ENCODE measurements at places on chromosomes 1 and 21. TPM values are rescaled to one million over a fixed set of nuclear protein-coding genes. Genes with fewer than 3 reads are reported as not detected.

The FTCD gene
- not detected for total RNA-seq

The LEFTY2 gene
- not detected for total RNA-seq

The CFHR1 gene
- total RNA-seq, result not detected

The CELA3B gene
- total RNA-seq, result not detected

The ZNF124 gene
- 25.9 TPM for total RNA-seq

The SOX13 gene
- 5.9 TPM for total RNA-seq

DNA sequence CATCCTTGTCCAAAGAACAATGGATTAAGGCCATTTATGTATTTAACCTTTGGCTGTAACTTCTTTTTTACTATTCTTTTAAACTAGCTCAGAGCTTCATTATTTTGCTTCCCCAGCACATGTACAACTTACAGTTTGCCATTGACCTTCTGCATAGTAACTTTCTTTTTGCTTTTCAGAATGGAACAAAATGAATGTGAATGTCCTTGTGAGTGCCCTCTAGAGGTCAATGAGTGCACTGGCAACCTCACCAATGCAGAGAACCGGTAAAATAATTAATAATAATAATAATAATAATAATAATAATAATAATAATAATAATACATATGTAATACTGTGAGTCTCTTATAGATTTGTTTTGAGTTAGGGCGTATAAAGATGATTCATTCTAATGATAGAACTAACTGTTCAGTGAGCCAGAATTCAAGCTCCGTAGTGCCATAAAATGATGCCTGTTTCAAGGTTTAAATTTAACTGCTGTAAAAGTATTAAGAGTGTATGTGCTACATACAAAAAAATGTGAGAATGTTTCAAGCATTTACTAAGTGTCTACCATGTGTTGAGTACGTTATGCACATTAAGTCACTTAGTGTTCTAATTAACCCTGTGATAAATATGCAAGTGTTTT, 69.0 kb upstream of the RAVER2 start:
- no peak overlapping the region for H3K4me3 ChIP-seq
- peaks cover 16% of the 10 kb centered on the region for H3K27me3 ChIP-seq
- no peaks in the 10 kb centered on the region for H3K36me3 ChIP-seq
- no peak overlapping the region for H3K27ac ChIP-seq
- H3K4me1 ChIP-seq, result no peaks in the 10 kb centered on the region

DNA sequence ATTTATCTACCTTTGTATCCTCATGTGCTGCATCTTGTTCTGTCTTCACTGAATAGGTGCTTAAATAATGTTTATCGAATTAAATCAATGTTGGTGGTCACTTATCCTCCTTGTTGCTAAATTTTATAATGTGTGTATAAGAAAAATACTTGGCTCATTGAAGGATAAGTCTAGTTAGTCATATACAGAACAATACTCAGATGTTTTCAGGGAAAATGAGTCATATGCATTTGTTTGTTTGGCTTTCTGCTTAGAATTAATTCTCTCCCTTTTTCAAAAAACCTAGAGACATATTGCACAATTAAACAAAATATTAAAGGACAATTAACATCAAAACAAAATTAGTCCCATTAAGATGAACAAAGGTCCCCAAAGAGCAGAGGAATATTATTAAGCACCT, 89.0 kb downstream of the UBE2U start:
- DNase-seq, result no peak
- H3K27me3 ChIP-seq, result peaks cover 23% of the 10 kb centered on the region
- no peak overlapping the region for H3K4me3 ChIP-seq
- H3K36me3 ChIP-seq, result no peaks in the 10 kb centered on the region
- no peak overlapping the region for H3K27ac ChIP-seq

DNA sequence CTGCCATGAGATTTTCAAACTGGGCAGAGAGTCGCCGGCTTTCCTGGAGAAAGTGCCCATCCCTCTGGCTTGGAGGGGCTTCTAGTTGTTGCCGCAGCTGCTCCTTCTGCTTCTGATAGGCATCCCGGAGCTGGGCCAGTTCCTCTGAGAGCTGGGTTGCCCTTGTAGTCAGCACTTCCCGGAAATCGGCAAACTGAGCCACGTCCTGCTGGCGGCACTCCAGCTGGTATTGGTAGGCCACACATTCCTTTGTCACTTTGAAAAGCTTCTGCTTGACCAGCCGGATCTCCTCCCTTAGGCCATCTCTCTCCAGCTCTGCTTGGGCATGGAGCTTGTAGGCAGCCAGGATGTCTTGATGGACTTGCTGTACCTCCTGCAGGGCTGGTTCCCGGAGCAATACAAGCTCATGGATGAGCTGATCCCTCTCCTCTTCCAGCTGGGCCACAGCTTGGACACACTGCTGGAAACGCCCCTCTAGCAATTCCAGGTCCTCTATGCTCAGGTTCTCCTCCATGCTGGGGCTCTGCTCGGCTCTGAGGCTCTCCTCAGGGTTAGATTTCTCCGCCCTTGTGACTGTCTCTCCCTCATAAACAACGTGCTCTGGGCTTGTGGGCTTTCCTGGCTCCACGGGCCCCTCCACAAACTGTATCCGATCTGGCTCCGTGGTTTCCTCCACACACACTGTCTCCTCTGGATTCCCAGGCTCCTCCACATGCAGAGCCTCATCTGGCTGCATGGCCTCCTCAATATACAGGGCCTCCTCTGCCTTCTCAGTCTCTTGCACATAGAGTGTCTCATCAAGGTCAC, 7.3 kb downstream of the SYNC start:
- no peak overlapping the region for H3K27ac ChIP-seq
- H3K36me3 ChIP-seq, result no peaks in the 10 kb centered on the region
- no peak overlapping the region for H3K4me3 ChIP-seq
- H3K4me1 ChIP-seq, result peaks cover 6% of the 10 kb centered on the region
- peaks cover 3% of the 10 kb centered on the region for H3K27me3 ChIP-seq

DNA sequence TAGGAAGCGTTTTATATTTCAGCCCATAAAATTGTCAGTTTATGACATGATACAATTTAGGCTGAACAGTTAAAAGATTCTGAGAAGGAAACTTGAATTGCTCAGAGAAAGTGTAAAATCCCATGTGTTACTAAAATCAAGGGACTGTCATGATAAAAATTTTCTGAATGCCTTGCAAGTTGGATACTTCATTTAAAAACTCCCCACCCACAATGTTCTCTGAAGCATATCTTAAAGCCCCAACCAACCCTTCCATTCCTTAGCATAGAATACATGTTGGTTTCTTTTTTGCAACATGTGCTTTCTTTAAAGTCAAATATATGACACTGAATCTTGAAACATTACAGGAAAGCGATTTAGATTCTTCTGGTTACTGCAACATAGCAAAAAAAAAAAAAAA, 97.4 kb downstream of the MRPL39 start:
- peak overlapping the region; percentile 65 for H3K27ac ChIP-seq
- H3K36me3 ChIP-seq, result peaks cover 9% of the 10 kb centered on the region
- peak overlapping the region; percentile 66 for H3K4me3 ChIP-seq

DNA sequence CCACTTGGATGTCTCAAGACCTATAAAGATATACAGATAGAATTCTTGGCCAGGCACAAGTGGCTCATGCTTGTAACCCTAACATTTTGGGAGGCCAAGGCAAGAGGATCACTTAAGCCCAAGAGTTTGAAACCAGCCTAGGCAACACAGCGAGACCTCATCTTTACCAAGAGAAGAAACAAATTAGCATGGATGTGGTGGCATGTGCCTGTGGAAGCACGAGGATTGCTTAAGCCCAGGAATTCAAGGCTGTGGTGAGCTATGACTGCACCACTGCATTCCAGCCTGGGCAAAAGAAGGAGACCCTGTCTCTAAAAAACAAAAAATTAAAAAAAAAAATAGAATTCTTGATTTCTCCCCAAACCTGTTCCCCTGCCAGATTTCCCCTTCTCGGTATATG, 8.3 kb downstream of the ASAP3 start:
- no peak for DNase-seq
- peaks cover 2% of the 10 kb centered on the region for H3K4me1 ChIP-seq
- H3K4me3 ChIP-seq, result no peak overlapping the region
- no peak overlapping the region for H3K27ac ChIP-seq
- H3K36me3 ChIP-seq, result no peaks in the 10 kb centered on the region
- peaks cover 15% of the 10 kb centered on the region for H3K27me3 ChIP-seq

- H3K36me3 ChIP-seq, result no peaks in the 10 kb centered on the region
- H3K27ac ChIP-seq, result no peak overlapping the region
- H3K4me3 ChIP-seq, result no peak overlapping the region
- H3K4me1 ChIP-seq, result no peaks in the 10 kb centered on the region
Measured at GRCh38 chr1:108719656-108720435, 7.1 kb downstream of the FNDC7 start.

DNA sequence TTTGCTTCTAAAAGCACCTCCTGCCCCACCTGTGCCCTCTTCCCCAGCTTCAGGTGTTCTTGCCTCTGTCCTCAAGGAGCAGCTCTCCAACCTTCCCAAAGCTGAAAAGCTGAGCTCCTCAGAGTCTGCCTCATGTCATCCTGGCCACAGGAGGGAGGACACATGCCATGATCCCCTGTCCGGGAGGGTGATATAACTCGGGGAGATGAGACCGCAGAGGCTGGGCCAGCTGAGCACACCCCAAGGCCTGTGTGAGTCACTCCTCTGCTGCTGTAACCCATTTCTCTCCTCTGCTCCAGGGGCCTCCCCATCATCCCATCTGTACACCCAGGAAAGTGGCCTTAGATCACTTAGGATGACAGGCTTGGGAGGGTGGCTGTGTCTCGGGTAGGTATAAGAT, 49.8 kb downstream of the EPHB2 start:
- no peak for DNase-seq
- no peak overlapping the region for H3K27ac ChIP-seq
- H3K27me3 ChIP-seq, result no peaks in the 10 kb centered on the region
- H3K4me1 ChIP-seq, result no peaks in the 10 kb centered on the region
- H3K36me3 ChIP-seq, result no peaks in the 10 kb centered on the region
- no peak overlapping the region for H3K4me3 ChIP-seq

DNA sequence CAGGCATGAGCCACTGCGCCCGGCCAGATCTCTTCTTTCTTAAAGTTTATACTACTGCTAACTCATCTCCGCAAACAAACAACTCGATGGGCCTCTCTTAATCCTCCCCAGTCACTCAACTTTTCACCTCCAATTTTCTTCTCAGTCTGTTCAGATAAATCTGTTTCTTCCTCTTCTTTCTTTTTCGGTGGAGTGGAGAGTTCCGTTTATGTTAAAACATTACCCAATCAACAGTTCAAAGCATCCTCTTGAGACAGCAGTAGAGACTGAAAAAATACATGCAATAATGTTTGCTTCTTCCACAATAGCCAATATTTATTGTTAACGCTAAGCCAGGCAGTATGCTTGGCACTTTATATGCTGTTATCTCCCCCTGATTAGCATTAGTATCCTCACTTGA, 1.4 kb upstream of the ANKRD13C start:
- DNase-seq, result no peak
- H3K36me3 ChIP-seq, result peaks cover 18% of the 10 kb centered on the region
- H3K27ac ChIP-seq, result peak overlapping the region; percentile 98
- H3K4me1 ChIP-seq, result peaks cover 36% of the 10 kb centered on the region

- no peak overlapping the region for H3K27ac ChIP-seq
- H3K27me3 ChIP-seq, result no peaks in the 10 kb centered on the region
- peaks cover 13% of the 10 kb centered on the region for H3K36me3 ChIP-seq
- no peak for DNase-seq
Measured at GRCh38 chr1:110375490-110375889, 15.3 kb downstream of the SLC16A4 start.

DNA sequence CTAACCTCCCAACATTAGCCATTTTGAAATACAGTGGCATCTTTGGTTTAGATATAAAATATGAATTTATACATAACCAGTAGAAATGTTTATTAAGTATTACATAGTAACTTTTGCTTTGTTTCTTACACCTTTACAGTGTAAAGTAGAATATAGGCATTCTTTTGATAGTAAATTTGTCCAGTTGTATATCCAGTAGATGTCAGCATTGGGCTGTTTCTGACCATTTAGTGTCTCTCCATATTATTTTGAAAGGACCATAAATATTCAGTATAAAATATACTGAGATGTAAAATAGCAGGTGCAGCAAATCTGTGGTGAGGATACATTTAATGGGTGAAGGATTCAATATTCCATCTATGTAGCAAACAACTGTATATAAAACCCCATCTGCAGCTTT, 115.8 kb upstream of the ZRANB2 start:
- H3K4me3 ChIP-seq, result no peak overlapping the region
- H3K4me1 ChIP-seq, result no peaks in the 10 kb centered on the region
- peaks cover 2% of the 10 kb centered on the region for H3K27me3 ChIP-seq
- no peak overlapping the region for H3K27ac ChIP-seq
- DNase-seq, result no peak

- H3K27ac ChIP-seq, result peak overlapping the region; percentile 48
- no peak overlapping the region for H3K4me3 ChIP-seq
- no peaks in the 10 kb centered on the region for H3K27me3 ChIP-seq
- peaks cover 30% of the 10 kb centered on the region for H3K4me1 ChIP-seq
- peaks cover 30% of the 10 kb centered on the region for H3K36me3 ChIP-seq
Measured at GRCh38 chr1:160346463-160346862, 3.3 kb downstream of the NCSTN start.

DNA sequence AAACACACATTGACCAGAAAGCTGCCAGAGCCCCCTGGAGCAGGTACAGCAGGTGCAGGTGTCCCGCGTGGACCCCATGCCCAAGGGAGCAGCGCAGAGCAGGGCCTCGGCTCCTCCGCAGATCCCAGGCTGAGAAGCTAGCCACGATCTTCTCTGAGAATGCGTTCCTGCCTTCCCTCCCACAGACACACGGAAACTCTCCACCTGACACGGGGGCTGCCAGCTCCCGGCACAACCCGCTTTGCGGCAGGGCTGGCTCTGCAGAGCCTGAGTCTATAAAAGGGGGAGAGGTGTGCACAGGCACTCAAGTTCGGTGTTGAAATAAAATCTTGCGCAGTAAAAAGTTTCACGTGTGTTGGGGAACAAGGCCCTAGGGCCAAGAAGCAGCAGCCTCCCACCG, 9.6 kb downstream of the MEGF6 start:
- no peak overlapping the region for H3K4me3 ChIP-seq
- peaks cover 13% of the 10 kb centered on the region for H3K4me1 ChIP-seq
- H3K27ac ChIP-seq, result no peak overlapping the region
- H3K27me3 ChIP-seq, result no peaks in the 10 kb centered on the region
- H3K36me3 ChIP-seq, result no peaks in the 10 kb centered on the region
- no peak for DNase-seq

GRCh38 chr21:41668686-41669532, 97.9 kb downstream of the RIPK4 start:
- H3K4me3 ChIP-seq, result no peak overlapping the region
- no peaks in the 10 kb centered on the region for H3K36me3 ChIP-seq
- peaks cover 12% of the 10 kb centered on the region for H3K4me1 ChIP-seq
- peak; percentile 49 for DNase-seq

DNA sequence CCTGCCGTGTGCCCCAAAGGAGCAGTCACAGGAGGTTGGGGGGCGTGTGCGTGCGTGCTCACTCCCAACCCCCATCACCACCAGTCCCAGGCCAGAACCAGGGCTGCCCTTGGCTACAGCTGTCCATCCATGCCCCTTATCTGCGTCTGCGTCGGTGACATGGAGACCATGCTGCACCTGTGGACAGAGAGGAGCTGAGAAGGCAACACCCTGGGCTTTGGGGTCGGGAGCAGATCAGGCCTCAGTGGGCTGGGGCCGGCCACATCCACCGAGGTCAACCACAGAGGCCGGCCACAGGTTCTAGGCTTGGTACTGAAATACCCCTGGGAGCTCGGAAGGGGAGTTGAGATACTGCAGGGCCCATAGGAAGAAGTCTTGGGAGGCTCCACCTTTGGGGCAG, 23.5 kb downstream of the COL6A1 start:
- no peak overlapping the region for H3K4me3 ChIP-seq
- H3K27ac ChIP-seq, result no peak overlapping the region
- DNase-seq, result no peak

Data from natural killer cell treated with Interleukin-12 subunit alpha and Interleukin-12 subunit beta and Interleukin-15 and Interleukin-18, amount 100 ng/mL, for 72 hours (primary cell).